Testis (tissue), 5 donors: ENCODE measurements at places on chromosomes 7 and 10. TPM values are rescaled to one million over a fixed set of nuclear protein-coding genes. Genes with fewer than 3 reads are reported as not detected.

The PNLIPRP2 gene
- polyA plus RNA-seq: 0.61 TPM

The GRID2IP gene
- 0.34 TPM for polyA plus RNA-seq

The ZNF438 gene
- 16.2 TPM for polyA plus RNA-seq

The TMEM236 gene
- polyA plus RNA-seq: 0.49 TPM

The COA1 gene
- polyA plus RNA-seq: 36.4 TPM
